Amygdala (tissue), 56 donors: ENCODE measurements at places on chromosomes 2 and 18.

DNA sequence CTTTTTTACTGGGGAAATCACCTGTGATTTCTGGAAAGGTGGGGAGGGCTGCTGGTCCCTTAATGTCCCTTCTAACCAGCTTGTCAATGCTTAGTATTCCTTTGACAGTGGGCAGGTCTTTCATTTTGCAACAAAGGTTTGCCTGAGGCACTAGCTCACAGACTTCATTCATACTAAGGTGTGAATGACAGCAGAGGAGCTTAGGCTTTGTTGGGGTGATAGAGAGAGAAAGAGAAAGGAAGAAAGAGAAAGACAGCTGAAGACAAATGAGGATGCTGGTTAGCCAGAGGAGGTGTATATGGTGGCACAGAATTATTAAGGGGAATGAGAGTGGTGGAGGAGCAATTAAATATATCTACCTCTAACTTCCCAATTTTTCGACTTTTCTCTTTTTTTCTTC is 28.9 kb upstream of the GTF2A1L start:
- no peak for DNase-seq

GRCh38 chr2:145412155-145412554 is 892.2 kb upstream of the ZEB2 start:
- no peak for DNase-seq

DNA sequence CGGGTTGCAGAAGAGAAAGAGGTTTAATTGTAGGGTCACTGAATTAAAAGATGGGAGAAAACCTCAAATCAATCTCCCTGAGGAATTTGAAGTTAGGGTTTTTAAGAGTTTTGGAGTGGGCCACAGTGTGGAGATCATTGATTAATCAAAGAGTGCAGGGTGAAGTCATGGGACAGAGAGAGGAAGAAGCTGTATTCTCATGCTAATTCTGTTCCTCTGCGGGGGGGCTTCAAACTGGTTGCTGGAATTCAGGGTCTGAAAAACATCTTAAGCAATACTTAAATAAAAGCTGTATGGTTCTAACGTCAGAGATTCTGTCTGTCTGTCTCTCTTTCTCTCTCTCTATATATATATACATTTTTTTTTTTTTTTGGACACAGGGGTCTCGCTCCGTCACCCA is 169.8 kb upstream of the SPATS2L start:
- DNase-seq: no peak

DNA sequence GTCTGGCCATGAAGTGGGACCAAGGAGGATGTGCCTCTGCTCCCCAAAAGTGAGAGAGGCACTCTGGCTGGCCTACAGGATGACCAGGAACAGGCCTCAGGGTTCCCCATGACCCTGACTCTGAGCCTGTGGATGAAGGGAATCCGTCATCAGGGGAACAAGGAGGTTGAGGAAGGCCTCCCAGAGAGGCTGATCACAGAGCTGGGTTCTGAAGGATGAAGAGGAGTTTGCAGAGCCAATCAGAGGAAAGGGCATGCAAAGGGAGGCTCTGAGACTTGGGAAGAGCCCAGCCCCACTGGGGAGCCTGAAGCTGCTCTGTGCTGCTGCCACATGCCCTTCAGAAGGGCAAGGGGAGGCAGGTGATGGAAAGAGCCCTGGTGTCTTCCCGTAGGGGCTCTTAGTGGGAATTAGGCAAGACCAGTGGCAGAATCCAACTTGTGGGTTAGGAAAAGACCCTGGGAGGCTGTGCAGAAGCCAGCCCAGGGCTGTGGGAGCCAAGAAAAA is 141.3 kb upstream of the ID2 start:
- no peak for DNase-seq

- no peak for DNase-seq
Measured at GRCh38 chr2:56449002-56449431, 265.2 kb downstream of the CCDC85A start.

- no peak for DNase-seq
Measured at GRCh38 chr2:110977403-110977802, 143.3 kb upstream of the BCL2L11 start.

DNA sequence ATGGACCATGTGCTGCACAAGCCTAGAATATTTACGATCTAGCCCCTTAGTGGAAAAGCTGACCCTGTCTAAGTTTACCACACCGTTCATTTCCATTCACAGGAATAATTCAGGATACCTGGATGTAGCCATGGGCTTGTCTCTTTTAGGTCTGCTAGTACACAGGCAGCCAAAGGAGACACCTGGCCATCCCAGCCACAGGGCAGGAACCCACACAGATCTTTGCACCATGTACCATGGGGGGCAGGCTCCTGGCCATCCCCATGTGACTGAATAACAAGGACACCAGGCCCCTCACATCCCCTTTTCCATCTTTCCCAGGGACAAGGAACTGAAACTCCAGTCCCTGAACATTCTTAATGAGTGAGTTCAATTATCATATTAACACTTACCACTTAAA is 467.3 kb upstream of the MYT1L start:
- no peak for DNase-seq

GRCh38 chr2:111239107-111239506 is 118.4 kb downstream of the BCL2L11 start:
- DNase-seq: no peak

DNA sequence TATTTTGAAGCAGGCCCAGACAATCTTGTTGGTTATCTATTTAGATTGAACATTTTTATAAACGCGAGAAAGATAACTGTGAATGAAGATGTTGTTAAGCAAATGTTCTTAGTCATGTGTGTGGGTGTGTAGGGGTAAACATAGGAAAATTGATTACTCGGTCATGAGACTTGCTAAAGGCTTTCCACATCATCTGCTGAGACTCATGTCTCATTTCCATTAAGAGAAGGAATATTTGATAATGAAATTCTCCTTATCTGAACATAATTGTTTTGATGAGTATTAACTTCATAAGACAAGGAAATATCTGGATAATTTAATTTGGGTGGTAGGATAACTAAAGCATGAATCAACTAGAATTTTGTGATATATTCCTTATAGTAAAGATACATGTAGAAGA is 19.7 kb downstream of the CCDC102B start:
- no peak for DNase-seq
